ENCODE measurements at places on chromosomes 7 and 10. TPM values are rescaled to one million over a fixed set of nuclear protein-coding genes. Genes with fewer than 3 reads are reported as not detected.

The CCDC172 gene
- total RNA-seq, result not detected

The PTPRZ1 gene
- total RNA-seq, result not detected

The PDZD7 gene
- 1.3 TPM for total RNA-seq

The TDRD1 gene
- total RNA-seq, result not detected

The STEAP2 gene
- 29.8 TPM for total RNA-seq

The ICA1 gene
- total RNA-seq, result under 0.01 TPM

The NYAP1 gene
- 0.26 TPM for total RNA-seq

The ZPBP gene
- total RNA-seq, result not detected

The GRID2IP gene
- total RNA-seq, result not detected

The GATA3 gene
- total RNA-seq, result not detected

The GPR85 gene
- 9.2 TPM for total RNA-seq

The GSDME gene
- 57.1 TPM for total RNA-seq

The MCM10 gene
- total RNA-seq, result 0.83 TPM

The EBLN1 gene
- total RNA-seq, result not detected

The EPHA1 gene
- under 0.01 TPM for total RNA-seq

The TBX20 gene
- total RNA-seq, result not detected

The PAPOLB gene
- total RNA-seq, result under 0.01 TPM

The ITPRID1 gene
- total RNA-seq, result not detected

The HECW1 gene
- total RNA-seq, result 6.1 TPM

The FEZF1 gene
- total RNA-seq, result not detected

The PCDH15 gene
- total RNA-seq, result under 0.01 TPM

The GIMAP4 gene
- total RNA-seq, result not detected

The IRF5 gene
- 0.33 TPM for total RNA-seq

The NPC1L1 gene
- under 0.01 TPM for total RNA-seq
